NCI-H146 (cell line): ENCODE measurements at places on chromosomes 7 and 10.
A peak's percentile ranks its signal among the peaks of the same experiment; 100 is the strongest.

- DNase-seq = no peak
These were observed 8.5 kb upstream of the PNLIPRP2 start for GRCh38 chr10:116612107-116612769.

- no peak for DNase-seq
These were observed 987.9 kb downstream of the KCNMA1 start for GRCh38 chr10:76649723-76650127.

DNA sequence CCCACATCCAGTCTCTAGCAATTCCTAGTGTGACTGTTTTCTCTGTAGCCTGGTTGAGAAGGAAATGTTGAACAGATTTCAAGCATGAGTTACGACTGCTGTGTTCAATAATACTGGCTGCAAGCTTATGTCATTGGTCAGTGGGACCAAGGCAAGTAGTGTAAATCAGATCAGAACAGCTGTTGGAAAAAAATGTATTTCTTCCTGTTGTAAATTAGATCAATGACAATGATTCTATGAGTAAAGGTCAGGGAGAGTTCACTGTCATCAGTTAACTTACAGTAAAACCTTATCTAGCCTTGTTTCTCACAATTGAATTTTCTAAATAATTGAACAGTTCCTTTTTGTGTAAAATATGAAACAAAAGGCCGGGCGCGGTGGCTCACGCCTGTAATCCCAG lies 6.7 kb downstream of the OTUD1 start:
- DNase-seq = no peak

DNA sequence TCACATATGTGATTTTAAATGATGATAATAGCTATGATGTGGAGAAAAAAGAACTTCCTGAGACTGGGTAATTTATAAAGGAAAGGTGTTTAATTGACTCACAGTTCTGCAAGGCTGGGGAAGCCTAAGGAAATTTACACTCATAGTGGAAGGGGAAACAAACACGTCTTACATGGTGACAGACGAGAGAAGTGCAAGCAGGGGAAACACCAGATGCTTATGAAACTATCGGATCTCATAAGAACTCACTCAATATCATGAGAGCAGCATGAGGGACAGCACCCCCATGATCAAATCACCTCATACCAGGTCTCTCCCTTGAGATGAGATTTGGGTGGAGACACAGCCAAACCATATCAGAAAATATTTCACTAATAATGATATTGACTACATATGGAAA lies 4.1 kb upstream of the LIPN start:
- DNase-seq = no peak

GRCh38 chr10:7432884-7433726 lies 22.3 kb upstream of the SFMBT2 start:
- peak; percentile 39 for DNase-seq
